Stimulated activated naive CD8-positive, alpha-beta T cell treated with anti-CD3 and anti-CD28 coated beads, Interleukin-15, amount 100 ng/mL, for 72 hours (primary cell): ENCODE measurements at places on chromosomes 6 and 20.

DNA sequence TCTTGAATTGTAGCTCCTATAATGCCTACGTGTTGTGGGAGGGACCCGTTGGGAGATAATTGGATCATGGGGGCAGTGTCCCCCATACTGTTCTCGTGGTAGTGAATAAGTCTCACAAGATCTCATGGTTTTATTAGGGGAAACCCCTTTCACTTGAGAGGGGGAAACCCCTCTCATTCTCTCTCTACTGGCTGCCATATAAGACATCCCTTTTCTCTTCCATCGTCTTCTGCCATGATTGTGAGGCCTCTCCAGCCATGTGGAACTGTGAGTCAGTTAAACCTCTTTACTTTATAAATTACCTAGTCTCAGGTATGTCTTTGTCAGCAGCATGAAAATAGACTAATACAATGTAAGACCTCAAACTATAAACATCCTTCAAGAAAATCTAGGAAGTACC lies 23.1 kb downstream of the PAQR8 start:
- no peak for DNase-seq

DNA sequence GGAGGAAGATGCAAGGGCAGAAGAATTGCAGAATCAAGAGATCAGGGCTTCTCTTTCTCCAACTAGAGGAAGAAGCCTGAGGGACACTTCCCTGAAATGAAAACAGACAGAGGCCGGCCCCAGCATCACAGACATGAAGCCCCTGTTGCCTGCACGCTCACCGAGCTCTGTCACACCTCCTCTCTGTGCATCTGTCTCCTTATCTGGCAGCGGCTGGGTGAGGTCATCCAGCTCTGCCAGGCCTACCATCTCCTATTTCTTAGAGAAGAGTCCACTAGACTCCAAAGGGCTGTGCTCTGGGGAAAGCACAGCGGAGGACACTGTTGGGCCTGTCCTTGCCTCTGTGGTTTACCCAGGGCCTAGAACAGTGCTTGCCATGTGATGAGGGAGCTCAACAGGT lies 71.9 kb upstream of the MLN start:
- no peak for DNase-seq

DNA sequence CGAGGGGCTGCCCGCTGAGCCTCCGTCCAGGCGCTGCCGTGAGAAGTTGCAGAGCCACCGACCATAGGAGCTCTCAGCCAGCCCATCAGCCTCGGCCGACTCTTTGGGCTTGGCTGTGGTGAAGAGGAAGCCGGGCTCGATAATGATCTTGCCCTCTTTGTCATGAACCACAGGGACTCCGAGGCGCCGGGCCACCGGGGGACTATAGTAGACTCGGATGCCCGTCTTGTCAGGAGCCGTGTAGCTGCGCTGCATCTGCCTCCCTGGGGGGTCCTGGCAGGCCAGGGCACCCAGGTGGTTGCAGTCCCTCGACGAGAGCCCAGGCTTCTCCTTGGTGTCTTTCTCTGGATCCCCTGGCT lies 20.5 kb upstream of the DSN1 start:
- no peak for DNase-seq

DNA sequence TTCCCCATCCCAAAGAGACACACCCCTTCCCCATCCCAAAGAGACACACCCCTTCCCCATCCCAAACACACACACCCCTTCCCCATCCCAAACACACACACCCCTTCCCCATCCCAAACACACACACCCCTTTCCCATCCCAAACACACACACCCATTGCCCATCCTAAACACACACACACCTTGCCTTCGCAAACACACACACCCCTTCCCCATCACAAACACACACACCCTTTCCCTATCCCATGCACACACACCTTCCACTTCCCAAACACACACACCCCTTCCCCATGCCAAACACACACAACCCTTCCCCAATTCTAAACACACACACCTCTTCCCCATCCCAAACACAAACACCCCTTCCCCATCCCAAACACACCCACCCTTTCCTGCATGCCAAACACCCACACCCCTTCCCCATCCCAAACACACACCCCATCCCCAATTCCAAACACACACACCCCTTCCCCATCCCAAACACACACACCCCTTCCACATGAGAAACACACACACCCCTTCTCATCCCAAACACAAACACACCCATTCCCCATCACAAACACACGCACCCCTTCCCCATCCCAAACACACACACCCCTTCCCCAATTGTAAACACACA lies 315.3 kb downstream of the KIF16B start:
- DNase-seq = no peak

- DNase-seq = no peak
Observed at GRCh38 chr20:51383891-51384510, 158.5 kb downstream of the NFATC2 start.

- no peak for DNase-seq
Observed at GRCh38 chr6:158815379-158815724, 3.8 kb downstream of the EZR start.

- DNase-seq = peak; percentile 55
Observed at GRCh38 chr6:38713812-38714211, 1.3 kb upstream of the DNAH8 start.

- no peak for DNase-seq
Observed at GRCh38 chr6:40563111-40563510, 24.1 kb downstream of the LRFN2 start.

DNA sequence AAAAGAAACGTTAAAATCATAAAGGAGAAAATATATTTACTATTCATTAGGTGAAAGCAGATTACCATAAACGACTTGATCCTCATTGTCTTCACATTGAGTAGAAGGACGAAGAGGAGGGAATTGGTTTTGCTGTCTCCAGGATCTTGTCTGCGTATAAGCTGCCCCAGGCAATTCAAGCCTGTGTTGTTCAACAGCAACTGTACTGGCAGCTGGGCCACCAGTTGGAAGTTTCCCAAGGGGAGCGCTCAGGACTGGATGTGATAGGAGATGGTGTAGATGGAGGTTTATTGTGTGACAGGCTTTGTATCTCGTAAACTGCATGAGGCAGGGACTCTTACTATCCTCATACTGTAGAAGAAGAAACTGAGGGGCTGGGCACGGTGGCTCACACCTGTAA lies 3.9 kb upstream of the FANCE start:
- DNase-seq = no peak

DNA sequence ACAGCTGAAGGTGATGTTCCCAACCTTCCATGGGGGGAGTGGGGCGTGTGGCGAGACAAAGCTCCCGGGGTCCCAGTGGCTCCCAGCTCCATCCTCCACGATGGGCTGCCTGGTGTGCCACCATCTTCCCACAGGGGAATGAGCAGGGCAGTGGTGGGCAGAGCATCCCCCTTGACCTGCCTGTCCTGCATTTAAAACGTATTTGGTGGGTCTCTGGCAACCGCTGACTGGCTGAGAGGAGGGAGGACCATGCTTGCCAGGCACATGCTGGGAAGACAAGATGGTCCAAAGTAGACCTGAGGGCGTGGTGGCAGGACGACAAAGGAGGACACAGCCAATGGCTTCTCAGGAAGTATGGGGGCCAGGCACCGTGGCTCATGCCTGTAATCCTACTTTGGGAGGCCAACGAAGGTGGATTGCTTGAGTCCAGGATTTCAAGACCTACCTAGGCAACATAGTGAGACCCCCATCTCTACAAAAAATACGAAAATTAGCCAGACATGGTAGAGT lies 4.9 kb downstream of the TLDC2 start:
- DNase-seq = no peak

DNA sequence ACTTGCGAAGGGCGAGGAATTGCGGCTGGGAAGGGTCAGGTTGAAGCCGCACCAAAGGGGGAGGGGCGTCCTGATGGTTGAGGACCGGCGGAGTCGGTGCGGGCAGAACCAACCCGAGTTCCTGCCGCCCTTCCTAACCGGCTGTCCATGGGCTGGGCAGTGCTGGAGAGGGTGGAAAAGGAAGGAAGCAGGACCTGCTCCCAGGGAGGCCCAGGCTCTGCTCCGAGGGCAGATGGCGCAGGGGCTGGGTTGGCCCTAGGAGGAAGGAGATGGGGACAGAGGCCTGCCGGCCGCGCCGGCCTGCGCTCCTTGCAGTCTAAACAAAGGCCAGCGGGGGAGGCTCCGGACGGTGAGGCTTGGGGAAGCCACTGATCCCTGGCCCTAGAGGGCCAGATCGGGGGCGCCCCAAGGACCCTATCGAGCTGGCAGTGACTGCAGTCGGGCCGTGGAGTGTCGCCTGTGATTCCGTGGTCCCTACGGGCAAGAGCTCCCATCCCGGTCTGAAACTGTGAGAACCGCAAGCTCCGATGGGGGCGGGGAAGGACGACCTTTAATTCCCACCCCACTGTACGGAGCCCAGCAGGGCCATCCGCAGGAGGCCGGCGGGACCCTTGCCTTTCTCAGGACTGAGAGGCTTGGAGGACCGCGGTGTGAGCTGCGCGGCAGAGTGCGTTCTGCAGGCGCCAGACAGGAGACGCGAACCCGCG lies 39.4 kb downstream of the YTHDF1 start:
- no peak for DNase-seq

GRCh38 chr6:129795261-129795660 lies 65.9 kb downstream of the TMEM244 start:
- no peak for DNase-seq

DNA sequence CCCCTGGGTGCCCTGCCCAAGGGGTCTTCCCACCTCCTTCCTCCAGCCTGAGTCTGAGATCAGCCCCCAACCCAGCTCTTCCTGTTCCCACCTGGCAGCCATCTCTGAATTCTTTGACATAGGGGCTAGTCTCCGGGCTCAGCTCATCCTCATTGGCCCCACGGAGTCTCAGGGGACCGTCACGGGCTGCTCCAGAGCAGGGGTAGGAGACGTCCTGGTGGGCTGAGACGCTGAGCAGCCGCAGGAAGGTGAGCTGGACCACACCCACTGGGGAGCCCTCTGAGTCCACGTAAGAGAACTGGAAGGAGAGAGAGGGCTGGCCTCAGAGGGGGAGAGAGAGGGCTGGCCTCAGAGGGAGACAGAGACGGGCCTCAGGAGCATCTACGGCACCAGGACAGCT lies 28.1 kb downstream of the COL11A2 start:
- DNase-seq = no peak

GRCh38 chr6:44297063-44298038 lies 15.8 kb downstream of the AARS2 start:
- DNase-seq = peak; percentile 48

DNA sequence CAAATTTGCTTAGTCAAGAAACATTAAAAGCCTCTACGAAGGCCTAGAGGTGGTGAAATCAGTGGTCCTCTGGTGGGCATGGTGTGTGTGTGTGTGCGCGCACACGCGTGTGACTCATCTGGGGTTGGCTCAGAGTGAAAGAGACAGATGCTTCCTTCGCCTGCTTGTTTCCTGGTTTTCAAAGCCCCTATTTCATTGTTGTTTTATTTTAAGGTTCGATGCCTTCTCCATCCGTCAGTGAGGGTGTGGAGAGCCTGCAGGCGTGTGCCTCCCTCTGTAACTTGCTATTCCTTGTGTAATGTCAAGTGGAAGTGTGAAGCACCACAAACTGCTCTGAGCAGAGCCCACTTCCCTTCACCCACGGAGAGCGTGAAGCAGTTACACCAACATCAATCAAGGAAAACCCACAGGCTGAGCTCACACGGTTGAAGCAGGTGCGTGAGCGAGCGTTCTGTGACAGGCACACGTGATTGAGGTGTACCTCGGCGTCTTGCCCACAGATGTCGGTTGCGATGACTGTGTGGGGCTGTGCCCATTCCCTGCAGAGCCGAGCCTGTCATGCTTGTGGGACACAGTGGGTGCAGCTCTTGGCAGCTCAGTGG lies 233.9 kb downstream of the PRL start:
- DNase-seq = peak; percentile 61

- DNase-seq = no peak
Observed at GRCh38 chr6:123380257-123380656, 256.5 kb downstream of the TRDN start.

DNA sequence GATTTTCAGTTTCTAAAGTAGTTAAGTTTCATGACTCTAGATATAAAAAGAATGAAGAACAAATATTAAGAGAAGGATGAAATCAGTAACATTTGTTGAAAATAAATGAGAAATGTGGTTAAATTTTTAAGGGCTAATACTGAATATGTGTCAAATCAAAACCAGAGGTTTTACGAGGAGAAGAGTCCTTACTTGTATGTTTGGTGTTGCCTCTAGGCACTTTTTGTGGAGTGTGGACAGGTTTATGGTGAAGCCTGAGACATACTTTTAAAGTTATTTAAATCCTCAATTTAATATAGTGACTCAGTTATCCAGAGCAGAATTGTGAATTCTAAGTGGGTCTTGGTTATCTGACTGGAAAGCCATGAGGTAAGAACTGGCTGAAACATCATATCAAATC lies 68.7 kb downstream of the COL19A1 start:
- DNase-seq = no peak

- DNase-seq = no peak
Observed at GRCh38 chr6:135922174-135922573, 70.7 kb downstream of the PDE7B start.

DNA sequence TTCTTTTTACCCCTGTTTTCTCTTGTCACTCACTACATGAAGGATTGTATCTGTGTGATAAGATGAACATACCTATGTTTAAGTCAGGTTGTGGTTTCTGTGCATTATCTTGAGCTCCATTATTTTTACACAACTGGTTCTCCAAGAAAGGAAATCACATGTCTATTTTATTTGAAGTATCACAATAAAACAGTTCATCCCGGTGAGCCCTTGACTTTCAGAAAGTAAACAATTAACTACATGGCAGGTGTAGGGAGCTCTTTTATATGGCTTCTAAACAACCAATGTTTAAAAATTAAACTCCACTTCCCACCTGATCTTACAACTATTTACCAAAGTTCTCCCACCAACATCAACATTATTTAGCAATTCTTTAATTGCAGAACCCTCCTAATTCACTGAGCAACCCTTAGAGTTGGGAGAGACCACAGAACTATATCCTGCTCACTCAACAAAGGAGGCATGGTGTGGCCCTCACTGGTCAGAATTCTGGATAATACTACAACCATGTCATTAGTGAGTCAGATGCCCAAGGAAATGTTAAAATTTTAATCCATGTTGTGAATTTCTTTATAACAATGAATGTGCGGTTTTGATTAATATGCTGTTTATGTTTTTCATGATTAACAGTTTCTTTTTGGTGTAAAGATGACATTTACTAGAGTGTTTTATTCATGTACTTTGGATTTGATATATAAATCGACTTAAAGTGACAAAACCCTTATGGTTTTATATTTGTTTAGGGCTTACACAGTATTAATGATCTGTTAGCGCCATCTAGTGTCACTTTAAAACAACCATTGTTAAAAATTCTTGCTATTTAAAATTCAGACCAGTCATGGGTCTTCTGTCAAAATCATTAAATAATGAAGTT lies 50.0 kb upstream of the SCGN start:
- DNase-seq = no peak

DNA sequence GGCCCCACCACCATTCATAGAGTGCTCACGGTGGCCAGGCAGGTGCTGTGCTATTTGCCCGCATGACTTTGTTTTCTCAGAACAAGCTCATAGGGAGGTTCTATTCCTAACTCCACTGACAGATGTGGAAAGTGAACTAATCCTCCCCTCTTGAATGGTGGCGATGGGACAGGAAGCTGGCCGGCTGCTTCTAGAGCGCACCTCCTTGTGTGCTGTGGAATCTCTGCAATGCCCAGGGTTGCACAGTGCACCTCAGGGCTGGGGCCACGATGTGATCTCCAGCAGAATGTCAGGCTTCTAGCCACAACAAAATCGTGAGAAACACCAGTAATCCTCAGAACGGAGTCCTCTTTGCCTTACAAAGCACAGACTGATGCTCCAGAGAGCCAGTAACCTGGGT lies 53.8 kb upstream of the SLC22A23 start:
- DNase-seq = no peak
